Muscle of arm (tissue), 14 donors: ENCODE measurements at places on chromosomes 3 and 15.

GRCh38 chr15:34314491-34315490 is 22.8 kb downstream of the SLC12A6 start:
- DNase-seq = no peak

DNA sequence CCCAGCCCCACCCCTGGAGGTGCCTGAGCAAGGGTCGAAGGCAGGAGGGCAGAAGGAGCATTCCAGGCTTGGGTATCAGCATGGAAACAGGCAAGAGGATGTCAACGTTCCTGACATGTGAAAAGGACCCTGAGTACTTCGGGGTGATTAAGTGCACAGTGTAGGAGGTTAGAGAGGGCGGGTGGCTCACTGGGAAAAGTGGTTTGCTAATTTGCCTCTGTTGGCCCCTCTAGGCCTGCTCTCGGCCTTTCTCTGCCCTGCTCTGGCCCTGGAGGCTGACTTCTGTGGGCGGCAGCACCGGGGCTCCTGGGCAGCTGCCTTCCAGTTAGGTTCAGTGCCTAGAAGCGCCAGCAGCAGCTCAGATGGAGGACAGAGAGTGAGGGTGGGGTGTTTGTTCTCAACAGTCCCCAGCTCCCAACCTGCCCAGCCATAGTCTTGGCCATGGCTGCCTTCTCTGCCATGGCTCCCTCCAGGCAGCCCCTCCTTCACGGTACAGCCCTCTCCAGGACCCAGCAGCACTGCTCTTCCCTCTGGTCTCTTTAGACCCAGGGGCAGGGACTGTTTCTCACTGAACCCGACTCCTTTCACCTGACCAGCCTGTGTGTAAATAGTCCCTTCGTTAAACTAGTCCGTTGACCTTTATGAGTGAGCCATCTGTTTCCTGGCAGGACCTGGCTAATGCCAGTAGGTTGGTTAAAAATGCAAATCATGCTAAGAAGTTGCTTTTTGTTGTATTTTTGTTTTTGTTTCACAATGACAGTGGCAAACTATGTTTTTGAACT is 107.1 kb upstream of the TPM1 start:
- no peak for DNase-seq

DNA sequence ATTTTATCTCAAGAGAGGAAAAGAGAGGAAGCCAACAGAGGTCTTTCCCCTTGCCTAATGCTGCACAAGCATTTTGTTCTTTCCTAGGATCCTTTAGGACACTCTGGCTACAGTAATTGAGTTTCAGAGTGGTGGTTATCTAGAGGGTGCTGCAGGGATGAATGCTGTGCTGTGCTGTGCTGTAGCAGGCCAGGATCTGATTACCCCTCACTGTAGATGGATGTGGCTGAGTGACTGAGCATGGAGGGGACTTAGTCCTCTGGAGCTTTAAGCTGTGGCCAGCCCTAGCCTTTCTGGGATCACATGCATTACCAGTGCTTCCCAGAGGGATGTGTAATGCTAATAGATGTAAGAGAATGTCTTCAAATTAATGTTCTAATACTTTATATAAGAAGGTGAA is 94.8 kb downstream of the SLC9A9 start:
- no peak for DNase-seq

DNA sequence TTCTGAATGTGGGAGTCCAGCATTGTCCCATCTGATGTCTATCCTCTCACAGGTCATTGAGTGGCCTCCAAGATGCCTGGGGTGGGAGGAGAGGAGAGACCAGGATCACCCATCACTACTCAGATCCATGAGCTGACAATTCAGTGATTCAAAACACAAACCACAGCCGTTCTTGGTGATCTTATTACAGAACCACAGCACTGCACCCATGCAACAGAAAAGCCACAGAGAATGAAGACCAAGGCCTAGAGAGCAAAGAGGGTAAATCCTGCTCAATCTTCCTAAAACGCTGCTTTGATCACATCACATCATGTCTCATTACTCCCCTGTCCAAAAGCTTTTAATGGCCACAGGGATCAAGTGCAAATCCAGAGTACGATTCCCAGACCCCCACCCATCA is 23.5 kb downstream of the ANP32A start:
- DNase-seq = no peak

DNA sequence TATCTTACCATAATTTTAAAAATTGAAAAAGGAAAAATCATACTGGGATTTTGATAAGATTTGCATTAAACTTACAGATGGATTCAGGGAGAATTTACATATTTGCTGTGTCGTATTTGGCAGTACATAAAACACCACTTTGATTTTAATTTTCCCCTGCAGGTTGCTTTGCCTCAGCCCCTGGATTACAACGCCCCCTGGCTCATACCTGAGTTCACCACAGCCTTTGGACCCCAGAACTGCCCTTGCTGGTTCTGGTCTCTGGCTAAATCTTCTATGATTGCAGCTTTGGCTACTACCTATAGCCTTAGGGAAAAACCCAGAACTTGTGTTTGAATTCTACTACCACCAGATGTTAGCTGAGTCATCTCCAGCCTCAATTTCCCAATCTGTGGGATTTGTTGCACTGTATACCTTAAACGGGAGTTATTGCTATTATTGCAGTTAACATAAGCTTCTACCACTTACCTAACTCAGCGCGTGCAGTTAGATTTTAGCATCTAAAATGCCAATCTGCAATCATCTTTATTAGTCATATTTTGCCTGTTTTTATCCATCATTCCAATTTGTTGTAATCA is 315.7 kb upstream of the GADL1 start:
- DNase-seq = no peak

- DNase-seq = no peak
These were observed 46.6 kb downstream of the HHLA2 start for GRCh38 chr3:108342837-108343486.

- no peak for DNase-seq
These were observed 7.6 kb downstream of the CORO2B start for GRCh38 chr15:68586274-68586961.

DNA sequence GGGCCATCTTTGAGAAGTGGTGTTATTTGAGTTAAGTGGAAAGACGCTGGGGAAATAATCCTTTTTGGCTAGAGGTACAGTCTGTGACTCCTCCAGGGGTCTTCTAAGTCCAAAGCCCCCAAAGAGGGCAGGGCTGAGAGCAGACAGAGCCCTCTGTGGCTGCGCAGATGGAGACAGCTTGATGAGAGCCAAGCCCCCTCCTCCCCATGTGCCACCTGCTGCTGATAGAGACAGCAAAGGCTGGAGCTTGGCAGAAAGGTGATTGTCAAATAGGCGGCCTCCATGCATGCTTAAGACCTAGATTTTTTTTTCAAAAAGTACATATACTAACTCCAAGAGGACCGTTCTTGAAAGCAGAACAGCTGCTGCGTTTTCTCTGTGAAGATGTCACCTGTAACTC is 72.4 kb downstream of the CRYGS start:
- DNase-seq = no peak

DNA sequence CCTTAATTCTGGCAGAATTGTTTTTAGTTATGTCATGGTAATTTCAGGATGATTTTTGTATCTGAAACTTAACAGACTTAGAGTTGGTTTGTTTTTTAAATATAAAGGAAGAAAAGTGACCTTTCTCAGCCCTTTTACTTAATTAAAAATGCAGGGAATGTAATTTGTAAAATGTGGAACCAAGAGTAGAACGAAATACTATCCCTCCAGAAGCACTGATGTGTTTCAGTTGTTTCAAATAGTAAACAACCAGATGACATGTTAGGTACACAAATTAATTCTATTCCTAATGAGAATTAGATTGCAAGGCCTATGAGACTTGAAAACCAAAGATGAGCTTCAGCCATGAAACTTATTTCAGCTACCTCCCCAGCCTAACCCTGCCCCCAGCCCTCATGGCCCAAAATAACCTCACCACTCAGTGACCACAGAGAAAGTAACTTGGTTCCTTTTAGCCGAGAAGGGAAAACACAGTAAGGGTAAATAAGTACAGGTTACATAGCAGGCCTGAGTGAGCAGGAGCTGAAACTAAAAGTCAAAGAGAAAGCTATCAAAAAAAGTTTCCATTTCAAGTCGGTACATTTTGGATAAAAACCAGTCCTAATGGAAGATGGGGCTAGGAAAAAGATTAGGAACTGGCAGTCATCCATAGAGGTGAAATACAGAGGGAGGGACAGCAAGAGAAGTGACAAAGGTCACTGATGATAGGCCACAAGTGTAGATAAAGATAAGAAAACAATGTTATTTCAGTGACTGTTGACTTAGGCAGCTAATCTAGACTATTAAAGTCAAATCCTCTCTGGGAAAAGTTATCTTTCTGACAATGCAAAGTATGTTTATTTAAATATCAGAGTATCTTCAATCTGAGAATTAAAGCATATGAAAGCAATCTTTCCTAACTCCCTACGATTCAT is 23.2 kb downstream of the SENP8 start:
- DNase-seq = no peak

GRCh38 chr3:122678506-122678905 is 2.1 kb upstream of the PARP14 start:
- DNase-seq = no peak

- DNase-seq = no peak
These were observed 204.2 kb downstream of the PDCD6IP start for GRCh38 chr3:34002569-34003100.

GRCh38 chr3:171791692-171792076 is 18.6 kb downstream of the PLD1 start:
- no peak for DNase-seq

- DNase-seq = no peak
These were observed 15.9 kb downstream of the ATG7 start for GRCh38 chr3:11288021-11288491.

DNA sequence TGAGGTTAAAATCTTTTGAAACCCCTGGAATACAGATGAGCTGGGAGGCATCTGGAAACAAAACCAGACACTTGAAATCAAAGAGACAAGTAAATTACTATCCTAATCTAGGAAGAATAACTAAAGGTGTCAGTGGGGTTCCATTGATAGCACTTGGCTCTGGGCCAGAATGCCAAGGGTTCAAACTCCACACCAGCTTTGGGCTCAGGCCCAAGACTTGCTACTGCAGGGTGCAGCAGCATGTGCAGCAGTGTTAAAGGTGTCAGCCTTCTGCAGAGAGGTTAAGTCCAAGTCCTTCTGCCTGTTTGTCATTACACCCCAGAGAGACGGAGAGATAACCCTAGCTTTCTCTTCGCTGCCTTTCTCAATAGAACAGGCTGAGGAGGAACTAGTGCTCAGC is 273.9 kb downstream of the TIGIT start:
- DNase-seq = no peak

DNA sequence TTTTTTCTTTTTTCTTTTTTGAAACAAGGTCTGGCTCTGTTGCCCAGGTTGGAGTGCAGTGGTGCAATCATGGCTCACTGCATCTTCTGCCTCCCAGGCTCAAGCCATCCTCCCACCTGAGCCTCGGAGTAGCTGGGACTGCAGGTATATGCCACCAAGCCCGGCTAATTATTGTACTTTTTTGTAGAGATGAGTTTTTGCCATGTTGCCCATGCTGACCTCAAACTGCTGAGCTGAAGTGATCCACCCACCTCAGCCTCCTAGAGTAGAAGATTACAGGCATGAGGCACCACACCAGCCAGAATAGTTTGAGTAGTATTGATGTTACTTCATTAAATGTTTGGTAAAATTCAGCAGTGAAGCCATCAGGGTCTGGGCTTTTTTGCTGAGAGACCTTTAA is 251.8 kb downstream of the CADM2 start:
- no peak for DNase-seq

DNA sequence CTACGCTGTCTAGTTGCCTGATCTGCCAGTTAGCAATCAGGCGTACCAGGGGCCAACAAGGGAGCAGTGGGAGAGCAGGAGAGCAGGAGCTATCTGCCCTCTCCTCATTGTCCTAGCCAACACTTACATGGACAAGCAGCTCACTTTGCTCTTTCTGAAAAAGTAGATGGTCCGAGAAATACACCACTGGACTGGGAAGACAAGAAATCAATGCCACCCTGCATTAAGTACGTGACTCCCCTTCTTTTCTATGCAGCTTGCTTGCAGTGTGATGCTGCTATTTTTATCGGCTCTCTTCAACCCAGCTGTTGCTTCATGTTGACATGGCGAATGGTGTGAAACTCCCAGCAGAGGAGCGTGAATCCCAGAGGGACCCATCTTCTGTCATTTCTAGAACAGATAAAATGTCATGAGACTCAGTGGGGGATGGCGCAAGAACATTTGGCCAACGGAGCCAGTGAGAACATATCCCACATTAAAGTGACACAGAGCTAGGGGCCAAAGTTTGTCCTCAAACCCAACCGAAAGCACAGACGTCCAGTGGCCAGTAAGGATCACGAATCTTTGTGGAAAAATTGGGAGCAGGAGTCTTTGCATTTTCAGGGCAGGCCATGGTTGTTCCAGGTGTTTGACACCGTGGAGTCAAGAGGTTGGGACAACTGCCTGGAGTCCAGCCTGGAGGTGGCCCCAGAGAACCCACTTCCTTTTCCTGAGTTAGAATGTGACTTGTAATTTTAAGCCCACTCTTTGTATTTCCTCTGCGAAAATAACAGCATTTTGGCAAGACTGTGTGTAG is 53.7 kb upstream of the MEF2A start:
- peak; percentile 24 for DNase-seq

- no peak for DNase-seq
These were observed 238.8 kb downstream of the OPA1 start for GRCh38 chr3:193831495-193832455.

GRCh38 chr15:39230205-39230907 is 350.5 kb upstream of the THBS1 start:
- no peak for DNase-seq

DNA sequence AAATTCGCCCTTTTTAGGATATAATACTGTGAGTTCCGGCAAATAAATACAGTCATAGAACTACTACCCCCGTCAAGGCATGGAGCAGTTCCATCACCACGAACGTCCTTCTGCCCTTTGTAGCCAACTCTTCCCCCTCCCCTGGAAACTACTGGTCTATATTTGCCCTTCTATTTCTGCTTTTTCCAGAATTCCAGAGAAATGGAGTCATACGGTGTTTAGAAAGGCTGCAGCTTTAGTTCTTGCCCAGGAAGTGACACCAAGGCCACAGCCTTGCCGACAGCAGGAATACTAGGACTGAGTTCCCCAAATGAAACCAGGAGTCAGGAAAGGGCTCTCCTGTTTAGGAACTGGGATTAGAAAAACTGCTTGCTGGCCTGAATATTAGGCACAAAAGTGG is 291.2 kb downstream of the FAM43A start:
- DNase-seq = no peak

DNA sequence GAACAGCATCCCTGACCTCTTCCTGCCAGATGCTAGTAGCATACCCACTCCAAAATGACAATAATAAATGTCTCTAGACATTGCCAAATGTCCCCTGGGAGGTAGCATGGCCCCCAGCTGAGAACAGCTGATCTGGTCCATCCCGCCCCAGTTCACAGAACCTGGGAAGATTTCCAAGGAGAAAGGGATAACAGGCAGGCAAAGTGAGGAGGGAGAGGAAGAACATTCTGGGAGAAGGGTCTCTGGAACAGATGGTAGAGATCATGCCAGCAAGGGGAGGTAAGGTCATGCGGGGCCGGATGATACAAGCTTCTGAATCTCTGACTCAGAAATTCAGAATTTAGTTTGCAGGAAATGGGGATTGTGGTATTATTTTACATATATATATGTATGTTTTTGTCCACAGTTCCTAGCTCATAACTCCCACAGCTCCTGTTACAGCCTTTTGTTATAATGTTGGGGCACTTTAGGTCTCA is 192.7 kb downstream of the SUCLG2 start:
- DNase-seq = no peak

GRCh38 chr15:94909510-94909909 is 678.1 kb downstream of the MCTP2 start:
- no peak for DNase-seq
